ENCODE measurements at places on chromosomes 2 and 18.
A peak's percentile ranks its signal among the peaks of the same experiment; 100 is the strongest.

DNA sequence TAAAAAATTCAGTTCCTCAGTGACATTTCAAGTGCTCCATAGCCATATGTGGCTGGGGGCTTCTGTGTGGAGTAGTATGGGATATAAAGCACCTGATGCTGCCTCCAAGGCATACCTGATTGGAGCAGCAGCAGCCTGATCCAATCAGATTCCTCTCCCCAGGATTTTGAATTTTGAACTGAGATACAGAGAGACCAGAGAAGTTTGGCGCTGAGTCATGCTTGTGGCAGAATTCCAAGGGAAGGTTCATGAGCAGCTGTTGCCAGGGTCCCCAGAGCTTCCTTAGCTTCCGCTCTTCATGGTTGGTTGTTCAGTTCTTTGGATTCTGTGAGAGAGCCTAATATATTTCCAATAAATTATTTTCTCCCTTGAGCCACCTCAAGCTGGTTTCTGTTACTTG, 29.0 kb upstream of the CFAP36 start:
- no peak overlapping the region for H3K4me3 ChIP-seq
- H3K27ac ChIP-seq: no peak overlapping the region

- no peaks in the 10 kb centered on the region for H3K27me3 ChIP-seq
- no peaks in the 10 kb centered on the region for H3K36me3 ChIP-seq
- H3K27ac ChIP-seq: peak overlapping the region; percentile 79
- no peak overlapping the region for H3K4me3 ChIP-seq
These were observed 301.3 kb downstream of the ZNF407 start for GRCh38 chr18:74898965-74899364.

DNA sequence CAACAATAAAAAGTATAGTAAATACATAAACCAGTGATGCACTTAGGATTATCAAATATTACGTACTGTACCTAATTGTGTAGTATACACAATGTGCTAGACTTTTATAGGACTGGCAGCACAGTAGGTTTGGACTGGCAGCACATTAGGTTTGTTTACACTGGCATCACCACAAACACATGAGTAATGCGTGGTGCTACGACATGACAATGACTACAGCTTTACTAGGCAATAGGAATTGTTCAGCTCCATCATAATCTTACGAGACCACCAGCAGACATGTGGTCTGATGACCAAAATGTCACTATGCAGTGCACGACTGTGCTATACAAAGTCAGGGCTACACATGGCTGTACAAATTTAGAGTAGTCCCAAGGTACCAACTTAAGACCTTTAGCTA, 2.3 kb downstream of the MBOAT2 start:
- peak; percentile 95 for DNase-seq
- no peaks in the 10 kb centered on the region for H3K36me3 ChIP-seq
- H3K4me1 ChIP-seq: peaks cover 41% of the 10 kb centered on the region
- H3K27ac ChIP-seq: peak overlapping the region; percentile 85

GRCh38 chr18:42606886-42607495, 508.5 kb downstream of the RIT2 start:
- H3K4me1 ChIP-seq: no peaks in the 10 kb centered on the region
- H3K27me3 ChIP-seq: no peaks in the 10 kb centered on the region
- H3K27ac ChIP-seq: no peak overlapping the region
- no peak overlapping the region for H3K4me3 ChIP-seq
- no peak for DNase-seq

GRCh38 chr2:27202854-27203253, 9.0 kb upstream of the ATRAID start:
- peaks cover 33% of the 10 kb centered on the region for H3K36me3 ChIP-seq
- no peak overlapping the region for H3K4me3 ChIP-seq
- DNase-seq: no peak
- no peaks in the 10 kb centered on the region for H3K27me3 ChIP-seq
- H3K4me1 ChIP-seq: no peaks in the 10 kb centered on the region
- H3K27ac ChIP-seq: no peak overlapping the region

DNA sequence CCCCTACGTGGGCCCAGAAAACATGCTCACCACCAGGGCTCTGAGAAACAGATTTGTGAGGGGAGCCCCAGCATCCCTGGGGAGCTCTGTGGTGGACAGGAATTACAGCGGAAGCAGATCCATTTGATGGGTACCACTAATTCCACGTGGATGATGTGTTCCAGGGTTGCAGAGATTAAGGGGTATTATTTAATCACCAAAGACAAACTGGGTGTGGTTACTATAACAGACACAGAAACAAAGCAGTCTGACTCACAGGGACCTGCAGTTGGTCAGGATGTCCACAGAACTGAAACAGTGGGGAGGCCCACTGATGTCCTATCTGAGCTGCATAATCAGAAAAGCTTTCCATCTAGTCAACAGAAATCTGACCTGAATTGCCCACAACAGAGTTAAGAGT, 65.8 kb downstream of the PSMG2 start:
- H3K4me3 ChIP-seq: no peak overlapping the region
- peak; percentile 25 for DNase-seq
- H3K36me3 ChIP-seq: no peaks in the 10 kb centered on the region
- H3K27me3 ChIP-seq: no peaks in the 10 kb centered on the region

DNA sequence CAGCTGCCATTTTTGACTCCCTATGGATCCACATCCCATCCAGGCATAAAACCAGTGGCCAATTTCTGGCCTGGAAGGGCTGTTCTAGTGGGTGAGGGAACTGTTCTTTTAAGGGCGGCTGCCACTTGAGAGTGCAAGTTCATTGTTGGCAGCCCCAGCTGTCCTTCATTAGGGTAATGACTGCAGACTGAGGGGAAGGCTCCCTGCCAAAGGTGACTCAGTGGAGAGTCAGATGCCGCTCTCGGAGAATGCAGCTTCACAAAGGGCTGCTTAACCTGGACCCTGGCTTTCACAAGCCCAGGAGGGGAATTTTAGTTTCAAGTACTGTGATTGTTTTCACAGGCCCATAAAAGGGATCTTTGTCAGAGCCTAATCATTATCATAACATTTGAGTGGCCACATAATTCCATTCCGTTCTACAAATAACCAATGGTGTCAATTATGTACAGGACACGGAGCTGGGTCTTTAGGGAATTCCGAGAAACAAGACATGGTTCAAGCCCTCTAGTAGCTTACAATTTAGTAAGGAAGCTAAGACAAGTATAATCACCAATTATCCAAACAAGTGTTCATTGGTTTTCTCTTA, 235.7 kb downstream of the CDCA7 start:
- H3K4me1 ChIP-seq: peaks cover 36% of the 10 kb centered on the region
- DNase-seq: peak; percentile 98
- peaks cover 16% of the 10 kb centered on the region for H3K36me3 ChIP-seq
- H3K27me3 ChIP-seq: no peaks in the 10 kb centered on the region
- peak overlapping the region; percentile 98 for H3K27ac ChIP-seq

DNA sequence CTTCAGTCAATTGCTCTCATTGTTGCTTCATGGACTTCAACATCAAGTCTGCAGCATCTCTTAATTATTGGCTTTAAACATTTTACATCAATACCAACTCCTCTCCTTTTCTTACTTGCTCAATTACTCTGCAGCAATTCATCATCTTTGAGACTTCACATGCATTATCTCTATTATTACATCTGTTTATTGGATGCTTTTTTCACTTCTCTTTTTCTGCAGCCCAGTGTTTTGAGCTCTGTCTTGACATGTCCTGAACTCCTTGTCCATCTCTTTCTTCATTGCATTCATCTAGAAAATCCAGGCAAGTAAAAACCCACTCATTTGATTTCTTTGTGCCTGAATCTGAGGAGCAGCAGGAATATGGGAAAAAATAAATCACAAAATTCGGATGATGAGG, 647.9 kb downstream of the PLCL1 start:
- no peak for DNase-seq
- no peaks in the 10 kb centered on the region for H3K4me1 ChIP-seq
- H3K36me3 ChIP-seq: no peaks in the 10 kb centered on the region
- H3K4me3 ChIP-seq: no peak overlapping the region
- H3K27ac ChIP-seq: no peak overlapping the region

DNA sequence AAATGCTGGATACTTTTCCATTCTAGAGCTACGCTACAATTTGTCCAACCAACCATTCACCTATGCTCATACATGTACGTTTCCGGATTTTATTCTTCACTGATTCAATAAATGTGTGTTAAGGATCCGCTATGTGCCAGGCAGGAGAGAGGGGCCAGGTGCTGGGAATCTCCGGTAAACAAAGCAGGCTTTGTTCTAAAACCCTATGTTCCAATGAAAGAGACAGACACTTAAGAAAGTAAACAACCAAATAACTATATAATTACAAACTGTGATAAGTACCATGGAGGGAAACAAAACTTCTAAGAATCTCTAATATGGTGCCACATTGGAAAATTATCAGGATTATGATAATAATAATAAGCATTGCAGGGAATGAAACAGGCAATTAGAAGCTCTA, 22.2 kb upstream of the POMC start:
- H3K27me3 ChIP-seq: no peaks in the 10 kb centered on the region
- DNase-seq: no peak
- H3K36me3 ChIP-seq: no peaks in the 10 kb centered on the region
- H3K27ac ChIP-seq: no peak overlapping the region

- H3K27me3 ChIP-seq: no peaks in the 10 kb centered on the region
- DNase-seq: no peak
- H3K4me1 ChIP-seq: no peaks in the 10 kb centered on the region
- H3K36me3 ChIP-seq: no peaks in the 10 kb centered on the region
These were observed 47.4 kb downstream of the TSPYL6 start for GRCh38 chr2:54208364-54209240.

GRCh38 chr2:38370664-38371063, 6.4 kb downstream of the ATL2 start:
- peaks cover 11% of the 10 kb centered on the region for H3K36me3 ChIP-seq
- H3K4me1 ChIP-seq: peaks cover 12% of the 10 kb centered on the region
- DNase-seq: no peak
- no peaks in the 10 kb centered on the region for H3K27me3 ChIP-seq
- H3K4me3 ChIP-seq: no peak overlapping the region
- no peak overlapping the region for H3K27ac ChIP-seq

- no peak overlapping the region for H3K4me3 ChIP-seq
- H3K27me3 ChIP-seq: peaks cover 13% of the 10 kb centered on the region
- no peak for DNase-seq
- H3K36me3 ChIP-seq: no peaks in the 10 kb centered on the region
- no peak overlapping the region for H3K27ac ChIP-seq
These were observed 238.7 kb upstream of the KCNH7 start for GRCh38 chr2:163077241-163077640.

- 0 out of 2 replicates have a peak, but pooled peaks cover 3% of the 10 kb centered on the region for H3K36me3 ChIP-seq
- no peak overlapping the region for H3K27ac ChIP-seq
- no peaks in the 10 kb centered on the region for H3K27me3 ChIP-seq
- DNase-seq: no peak
These were observed 22.3 kb downstream of the SEMA4F start for GRCh38 chr2:74676331-74676730.

DNA sequence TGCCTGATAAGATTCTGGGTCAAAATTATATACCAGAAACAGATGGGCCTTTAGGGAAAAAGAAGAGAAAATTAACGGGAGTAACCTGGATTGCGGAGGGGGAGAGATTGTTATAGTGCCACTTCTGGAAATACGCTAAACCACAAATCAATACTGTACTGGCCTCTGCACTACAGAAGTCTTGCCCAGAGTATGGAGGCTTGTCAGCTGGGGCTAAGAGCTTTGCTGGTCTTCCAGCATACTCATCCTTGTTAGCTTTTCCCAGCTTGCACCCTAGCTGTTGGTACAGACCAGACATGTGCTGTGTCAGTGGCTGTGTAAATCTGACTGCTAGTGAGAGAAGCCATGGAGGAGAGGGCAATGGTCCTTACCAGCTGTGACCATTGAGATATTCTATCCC, 8.9 kb downstream of the AGBL5 start:
- no peaks in the 10 kb centered on the region for H3K4me1 ChIP-seq
- no peak overlapping the region for H3K4me3 ChIP-seq
- DNase-seq: no peak
- H3K36me3 ChIP-seq: peaks cover 4% of the 10 kb centered on the region
- no peak overlapping the region for H3K27ac ChIP-seq

GRCh38 chr2:64631771-64632170, 21.9 kb downstream of the SERTAD2 start:
- H3K36me3 ChIP-seq: peaks cover 46% of the 10 kb centered on the region
- H3K27me3 ChIP-seq: no peaks in the 10 kb centered on the region

GRCh38 chr2:210049831-210050230, 47.4 kb downstream of the RPE start:
- H3K4me1 ChIP-seq: no peaks in the 10 kb centered on the region
- no peak for DNase-seq
- H3K4me3 ChIP-seq: no peak overlapping the region
- H3K27me3 ChIP-seq: no peaks in the 10 kb centered on the region
- H3K36me3 ChIP-seq: no peaks in the 10 kb centered on the region

- H3K36me3 ChIP-seq: no peaks in the 10 kb centered on the region
- H3K27me3 ChIP-seq: no peaks in the 10 kb centered on the region
- H3K4me1 ChIP-seq: peaks cover 85% of the 10 kb centered on the region
- no peak overlapping the region for H3K4me3 ChIP-seq
These were observed 66.4 kb downstream of the BABAM2 start for GRCh38 chr2:27956888-27957287.

DNA sequence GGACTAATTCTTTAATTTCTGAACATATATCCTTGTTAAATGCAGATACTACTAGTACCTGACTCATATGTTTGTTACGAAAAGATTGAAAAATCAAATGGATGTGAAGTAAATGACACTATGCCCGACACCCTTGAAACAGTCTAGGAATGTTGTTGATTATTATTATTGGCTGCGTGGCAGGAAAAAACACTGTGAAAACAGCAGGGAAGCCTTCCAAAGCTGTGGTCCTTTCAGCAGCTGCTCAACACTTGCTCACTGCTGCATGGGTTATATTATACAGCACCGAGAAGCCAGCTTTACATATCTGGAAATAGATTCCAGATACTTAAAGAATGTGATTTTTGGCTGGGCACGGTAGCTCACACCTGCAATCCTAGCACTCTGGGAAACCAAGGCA, 26.5 kb downstream of the CRYGD start:
- no peaks in the 10 kb centered on the region for H3K27me3 ChIP-seq
- no peak overlapping the region for H3K27ac ChIP-seq
- no peak overlapping the region for H3K4me3 ChIP-seq
- H3K4me1 ChIP-seq: 0 out of 2 replicates have a peak, but pooled peaks cover 5% of the 10 kb centered on the region

GRCh38 chr2:234412726-234413125, 84.2 kb downstream of the ARL4C start:
- peaks cover 12% of the 10 kb centered on the region for H3K4me1 ChIP-seq
- H3K4me3 ChIP-seq: no peak overlapping the region
- no peaks in the 10 kb centered on the region for H3K27me3 ChIP-seq
- no peaks in the 10 kb centered on the region for H3K36me3 ChIP-seq
- no peak overlapping the region for H3K27ac ChIP-seq
- DNase-seq: peak; percentile 55

DNA sequence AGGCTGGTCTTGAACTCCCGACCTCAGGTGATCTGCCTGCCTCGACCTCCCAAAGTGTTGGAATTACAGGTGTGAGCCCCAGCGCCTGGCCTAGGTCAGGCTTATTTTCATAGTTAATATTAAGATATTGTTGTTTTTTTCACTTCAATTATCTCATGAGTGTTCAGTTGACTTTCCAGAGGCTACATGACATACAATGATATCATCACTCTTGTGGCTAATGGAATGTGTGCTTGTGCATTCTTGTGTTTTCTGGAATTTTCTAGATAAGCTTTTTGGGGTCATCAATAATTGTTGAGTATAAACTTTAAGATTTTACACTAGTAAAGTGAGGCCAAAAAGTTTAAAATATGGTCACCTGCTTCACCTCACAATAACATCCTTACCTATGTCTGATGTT, 180.9 kb downstream of the FIGN start:
- H3K4me1 ChIP-seq: no peaks in the 10 kb centered on the region
- DNase-seq: no peak
- no peaks in the 10 kb centered on the region for H3K36me3 ChIP-seq
